Calu3 (cell line): ENCODE measurements at places on chromosomes 12 and 14.

GRCh38 chr14:98819867-98820206, 452.2 kb downstream of the BCL11B start:
- no peak for DNase-seq

DNA sequence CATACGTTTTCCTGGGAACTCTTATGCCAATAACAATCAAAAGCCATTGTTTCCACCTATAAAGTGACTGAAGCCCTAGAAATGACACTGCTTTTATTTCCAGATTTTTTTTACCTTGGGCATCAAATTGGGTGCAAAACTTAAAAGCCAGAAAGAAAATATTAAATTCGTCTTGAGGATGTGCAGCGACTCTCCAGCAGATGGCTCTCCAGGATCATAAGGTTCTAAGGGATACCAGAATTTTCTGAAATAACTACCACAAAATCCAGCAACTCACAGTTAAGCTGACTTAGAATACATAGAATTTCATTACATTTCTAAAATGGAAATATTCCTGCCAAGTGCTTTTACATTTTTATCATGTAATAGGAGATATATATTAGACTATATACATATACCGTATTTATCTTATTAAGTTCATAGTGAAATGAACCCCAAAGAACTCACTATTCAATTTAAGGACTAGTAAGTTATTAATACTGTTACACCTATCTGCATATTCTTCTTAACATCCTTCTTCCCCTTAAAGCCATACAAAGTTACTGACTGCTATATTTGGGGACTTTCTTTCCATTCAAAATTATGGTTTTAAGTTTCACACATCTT, 44.0 kb downstream of the ARMH4 start:
- DNase-seq: peak; percentile 30

- DNase-seq: peak; percentile 53
Measured at GRCh38 chr12:46371718-46372543, 642 bp downstream of the SLC38A2 start.

DNA sequence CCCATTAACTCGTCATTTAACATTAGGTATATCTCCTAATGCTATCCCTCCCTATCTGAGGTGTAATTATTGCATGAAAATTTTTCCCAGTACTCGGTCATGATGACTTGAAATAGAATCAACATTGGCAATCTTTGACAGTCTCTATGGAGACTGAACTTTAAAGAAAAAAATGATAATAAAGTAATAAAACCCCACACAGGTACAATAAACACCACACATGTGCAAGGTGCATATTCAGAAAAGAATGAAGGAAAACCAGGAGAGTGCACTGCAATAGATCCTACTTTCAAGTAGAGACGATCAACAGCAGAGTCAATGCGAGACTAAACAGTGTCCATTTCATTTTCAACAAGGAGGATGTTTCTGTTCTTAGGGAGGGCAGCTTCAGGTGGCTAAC, 1253.8 kb upstream of the TMEM132C start:
- DNase-seq: no peak

DNA sequence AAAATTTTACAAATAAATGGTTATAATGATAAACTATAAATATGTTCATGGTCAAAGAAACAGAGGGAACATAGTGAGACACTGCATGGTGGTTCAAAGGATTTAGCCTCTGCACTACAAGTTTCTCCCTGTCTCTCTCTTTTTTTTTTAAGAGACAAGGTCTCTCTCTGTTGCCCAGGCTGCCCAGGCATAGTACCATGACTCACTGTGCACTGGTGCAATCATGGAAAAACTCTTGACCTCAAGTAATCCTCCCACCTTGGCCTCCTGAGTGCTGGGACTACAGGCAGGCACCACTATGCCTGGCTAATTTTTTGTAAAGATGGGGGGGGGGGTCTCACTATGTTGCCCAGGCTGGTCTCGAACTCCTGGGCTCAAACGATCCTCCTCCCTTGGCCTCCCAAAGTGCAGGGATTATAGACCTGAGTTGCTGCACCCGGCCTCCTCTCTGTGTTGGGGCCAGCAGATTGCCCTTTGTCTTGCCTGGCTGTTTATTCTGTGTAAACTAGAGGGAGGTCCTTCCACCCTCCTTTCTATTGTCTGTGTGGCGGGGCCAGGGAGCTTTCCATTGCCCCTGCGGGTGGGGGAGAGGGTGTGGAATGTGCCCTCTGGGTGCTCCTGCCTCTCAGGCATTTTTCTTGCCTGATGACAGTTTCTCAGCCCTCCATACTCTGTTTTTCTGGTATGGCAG, 22.1 kb downstream of the MTHFD1 start:
- DNase-seq: peak; percentile 24

DNA sequence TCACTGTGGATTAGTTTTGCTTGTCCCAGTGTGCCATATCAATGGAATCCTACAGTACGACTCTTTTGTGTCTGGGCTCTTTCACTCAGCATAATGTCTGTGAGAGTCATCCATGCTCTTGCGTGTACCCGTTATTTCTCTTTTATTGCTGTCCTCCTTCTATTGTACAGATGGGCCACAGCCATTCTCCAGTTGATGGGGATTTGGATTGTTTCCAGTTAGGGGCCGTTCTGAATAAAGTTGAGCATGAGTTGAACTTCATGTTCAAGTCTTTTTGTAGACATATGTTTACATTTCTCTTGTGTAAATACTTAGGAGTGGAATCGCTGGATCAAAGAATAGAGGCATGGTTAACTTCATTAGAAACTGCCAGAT, 38.3 kb downstream of the MYO1H start:
- no peak for DNase-seq

DNA sequence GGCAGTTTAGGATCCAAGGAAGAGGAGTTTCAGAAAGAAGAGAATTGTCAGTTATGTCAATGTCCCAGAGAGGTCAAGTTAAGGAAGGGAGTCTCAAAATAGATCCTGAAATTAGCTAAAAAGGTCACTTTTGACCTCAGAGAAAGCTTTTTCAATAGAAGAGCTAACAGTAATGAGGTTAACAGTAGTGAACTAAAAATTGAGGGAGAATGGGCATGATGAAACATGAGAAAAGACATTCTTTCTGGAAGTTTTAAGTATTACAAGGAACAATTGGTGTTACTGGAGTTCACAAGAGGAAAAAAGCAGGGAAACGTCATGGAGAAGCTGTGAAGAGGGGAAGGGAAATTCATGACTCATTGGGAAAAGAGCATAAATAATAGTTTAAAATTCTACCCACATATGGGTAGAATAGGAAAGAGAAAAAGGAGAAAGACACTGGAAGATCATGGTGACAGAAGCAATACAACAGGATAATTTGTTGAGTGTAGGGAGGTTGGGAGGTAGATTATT, 381.2 kb upstream of the FAR2 start:
- DNase-seq: no peak

DNA sequence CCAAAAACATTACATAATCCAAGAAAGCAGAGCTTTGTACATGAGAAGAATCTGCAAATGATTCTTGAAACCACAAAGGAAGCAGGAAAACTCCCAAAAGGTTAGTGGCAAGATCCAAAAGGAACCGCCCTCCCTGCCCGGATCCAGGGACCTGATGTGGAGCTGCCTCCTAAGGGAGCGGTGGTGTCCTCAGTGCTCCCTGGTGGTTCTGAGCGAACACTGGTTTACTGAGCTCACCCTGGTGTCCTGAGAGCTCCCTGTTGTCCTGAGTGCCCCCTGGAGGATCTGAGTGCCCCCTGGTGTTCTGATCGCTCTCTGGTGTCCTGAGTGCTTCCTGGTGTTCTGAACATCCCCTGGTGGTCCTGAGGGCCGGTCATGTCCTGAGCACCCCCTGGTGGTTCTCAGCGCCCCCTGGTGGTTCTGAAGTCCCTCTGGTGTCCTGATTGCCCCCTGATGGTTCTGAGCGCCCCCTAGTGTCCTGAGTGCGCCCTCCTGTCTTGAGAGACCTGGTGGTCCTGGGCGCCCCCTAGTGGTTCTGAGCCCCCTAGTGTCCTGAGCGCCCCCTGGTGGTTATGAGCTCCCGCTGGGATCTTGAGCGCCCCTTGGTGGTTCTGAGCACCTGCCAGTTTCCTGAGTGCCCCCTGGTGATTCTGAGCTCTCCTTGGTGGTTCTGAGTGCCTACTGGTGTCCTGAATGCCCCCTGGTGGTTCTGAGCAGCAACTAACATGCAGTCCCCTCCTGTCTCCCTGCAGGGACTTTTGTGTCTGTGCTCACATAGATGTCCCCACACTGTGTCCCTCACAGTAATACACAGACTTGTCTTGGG, 891.1 kb downstream of the TMEM121 start:
- peak; percentile 52 for DNase-seq

DNA sequence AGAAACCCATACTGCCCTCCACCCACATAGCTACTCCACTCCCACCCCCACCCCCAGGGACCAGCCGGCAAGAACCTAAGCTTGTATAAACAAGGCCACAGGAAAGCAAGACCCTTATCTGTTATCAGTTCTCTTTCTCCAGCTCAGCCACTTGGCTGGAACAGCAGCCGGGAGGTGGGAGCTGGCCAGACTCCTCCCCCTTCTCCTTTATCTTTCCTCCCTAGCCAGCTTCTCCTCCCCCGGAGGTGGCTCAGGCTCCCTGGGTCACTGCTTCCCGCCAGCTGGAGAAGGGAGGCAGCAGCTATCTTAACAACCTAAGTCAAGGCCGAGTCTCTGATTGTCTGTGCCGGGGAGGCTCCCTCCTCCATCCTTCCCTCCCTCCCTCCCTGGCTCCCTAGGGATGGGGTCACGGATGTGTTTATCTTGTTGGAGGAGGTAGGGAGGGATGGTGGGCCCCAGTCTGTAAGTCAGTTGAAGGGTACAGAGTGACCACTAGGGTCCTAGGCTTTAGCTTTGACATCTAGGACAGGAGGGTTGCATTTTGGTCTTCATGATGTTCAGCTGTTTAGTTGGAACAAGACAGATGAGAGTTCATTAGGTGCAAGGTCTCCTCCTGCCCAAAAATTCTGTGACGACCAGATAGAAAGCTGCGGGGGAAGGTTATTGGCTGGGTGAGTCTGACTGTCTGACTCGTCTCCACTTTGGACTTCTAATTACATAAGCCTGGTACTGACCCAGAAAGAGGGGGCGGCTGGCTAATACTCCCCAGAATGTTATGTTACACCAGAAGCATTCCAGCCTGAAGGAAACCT, 29.7 kb downstream of the ZFP36L1 start:
- no peak for DNase-seq

DNA sequence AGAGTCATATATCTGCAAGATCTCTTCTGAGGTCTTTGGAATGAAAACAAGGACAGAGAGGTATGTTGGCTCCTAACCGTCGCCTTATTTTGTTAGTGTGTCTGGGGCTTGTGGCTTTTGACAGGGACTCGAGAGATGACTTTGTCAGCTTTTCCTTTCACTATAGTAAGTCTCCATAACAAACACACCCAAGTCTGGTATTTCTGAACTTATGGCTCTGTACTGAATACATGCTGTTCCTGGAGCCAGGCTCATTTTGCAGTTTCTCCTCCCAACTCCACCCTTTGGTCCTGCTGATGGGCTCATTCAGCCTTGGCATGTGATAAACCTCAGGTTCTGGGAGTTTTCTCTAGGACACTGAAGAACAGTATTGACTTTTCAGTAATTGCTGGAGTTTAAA, 27.7 kb upstream of the TMED10 start:
- peak; percentile 14 for DNase-seq

- DNase-seq: peak; percentile 86
Measured at GRCh38 chr14:64823305-64823861, 56.3 kb downstream of the SPTB start.

- DNase-seq: no peak
Measured at GRCh38 chr12:16348435-16349130, 1.1 kb downstream of the MGST1 start.

DNA sequence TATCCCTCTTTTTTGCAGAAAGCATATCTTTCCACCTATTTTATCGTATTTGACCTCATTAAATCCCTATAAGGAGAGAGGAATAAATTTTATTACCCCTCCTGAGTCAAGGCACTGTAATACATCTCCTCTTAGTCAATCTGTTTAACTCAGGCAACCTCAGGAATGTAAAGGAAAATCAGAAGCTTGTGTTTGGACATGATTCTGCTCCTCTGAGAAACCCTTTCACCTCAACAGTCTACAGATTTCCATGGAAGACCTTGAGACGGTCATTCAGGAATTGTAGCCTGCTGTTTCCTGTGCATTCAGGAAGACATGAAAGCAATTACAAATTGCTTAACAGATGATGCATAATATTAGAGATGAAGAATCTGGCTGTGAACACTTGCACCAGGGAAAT, 360.8 kb downstream of the PAWR start:
- no peak for DNase-seq

DNA sequence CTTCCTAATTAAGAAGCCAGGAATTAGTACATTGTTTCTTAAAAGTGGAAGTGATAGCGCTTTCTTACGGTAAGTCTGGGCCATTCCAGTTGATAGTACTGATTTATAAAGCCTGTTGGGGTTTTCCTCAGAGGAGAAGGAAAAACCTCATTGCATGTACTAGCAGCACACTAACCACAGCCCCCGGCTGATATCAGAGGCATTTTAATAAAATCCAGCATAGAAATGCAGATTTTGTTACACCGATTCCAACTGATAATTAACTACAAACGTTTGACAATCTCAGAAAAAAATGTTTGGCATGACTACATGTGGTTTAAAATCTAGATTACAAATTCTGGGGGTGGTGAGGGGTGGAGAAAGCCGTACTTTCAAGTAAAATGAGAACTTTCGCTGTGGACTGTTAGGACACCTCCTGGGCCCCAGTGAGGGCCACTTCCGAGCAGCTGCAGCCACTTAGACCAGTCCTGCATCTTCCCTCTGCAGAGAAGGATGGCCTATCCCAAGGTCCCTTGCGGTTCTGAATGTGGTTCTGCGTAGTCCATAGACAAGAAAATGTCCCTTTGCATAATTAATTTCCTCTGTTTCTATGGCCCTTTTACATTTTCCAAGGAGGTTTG, 374.4 kb downstream of the NUAK1 start:
- DNase-seq: no peak

GRCh38 chr14:56136571-56137452, 18.6 kb downstream of the PELI2 start:
- DNase-seq: no peak

- no peak for DNase-seq
Measured at GRCh38 chr14:102645746-102646440, 53.4 kb downstream of the RCOR1 start.

DNA sequence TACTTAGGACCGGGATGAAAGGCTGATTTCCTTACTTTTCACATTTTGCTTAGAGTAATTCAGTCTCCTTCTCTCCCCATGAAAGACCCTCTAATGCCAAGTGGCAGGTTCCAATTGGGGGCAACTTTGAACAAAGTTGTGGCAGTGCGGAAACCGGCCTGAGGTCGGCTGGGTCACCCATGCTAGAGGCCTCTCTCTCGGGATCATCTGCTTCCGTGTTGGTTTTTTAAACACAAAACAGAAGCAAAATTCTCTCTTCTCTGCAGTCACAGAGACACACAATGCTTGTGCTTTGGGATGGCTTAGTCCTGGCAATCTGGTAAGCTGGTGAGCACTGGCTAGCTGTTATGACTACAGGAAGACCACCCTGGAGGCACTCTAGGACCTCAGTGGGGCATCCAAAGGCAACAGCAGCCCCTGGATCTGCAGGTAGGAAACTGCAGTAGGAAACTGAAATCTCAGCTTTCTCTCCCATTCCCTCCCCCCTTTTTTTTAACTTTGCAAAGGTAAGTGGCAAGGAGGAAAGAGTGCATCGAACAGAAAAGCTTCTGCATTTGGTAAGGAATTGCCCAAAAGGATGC, 102.1 kb downstream of the BCL11B start:
- DNase-seq: no peak
